ENCODE measurements at places on chromosomes 12 and 14. TPM values are rescaled to one million over a fixed set of nuclear protein-coding genes. Genes with fewer than 3 reads are reported as not detected.

Gene AMIGO2
- 17.8 TPM for total RNA-seq

Gene DHRS2
- total RNA-seq = not detected

Gene RFX4
- not detected for total RNA-seq

Gene OR9K2
- not detected for total RNA-seq

Gene CCND2
- 73.3 TPM for total RNA-seq

Gene OTX2
- not detected for total RNA-seq

Gene KERA
- total RNA-seq = not detected

Gene AP4S1
- 9.5 TPM for total RNA-seq

Gene RERG
- total RNA-seq = 84.4 TPM

Gene PRKAB1
- 21.0 TPM for total RNA-seq

All from omental fat pad (tissue), 4 donors.